ENCODE measurements at places on chromosomes 1 and 21.

DNA sequence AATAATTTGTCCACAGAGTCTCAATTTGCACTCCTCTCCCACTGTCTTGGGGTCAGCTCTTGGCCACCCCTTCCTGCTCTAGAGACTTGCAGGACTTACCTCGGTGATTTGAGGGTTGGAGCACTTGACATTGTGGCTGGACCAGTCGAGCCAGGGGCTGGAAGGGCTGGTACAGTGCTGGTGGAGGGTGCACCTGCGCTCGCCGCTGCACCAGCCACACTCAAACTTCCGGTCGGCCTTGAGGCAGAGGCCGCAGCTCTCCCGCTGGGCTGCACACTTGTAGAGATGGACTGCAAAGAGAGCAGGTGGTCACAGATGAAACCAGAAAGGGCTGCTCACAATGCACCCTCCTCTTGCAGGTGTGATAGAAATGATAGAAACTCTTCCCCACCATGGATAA, 165.0 kb downstream of the PLXNA2 start:
- no peak for DNase-seq

GRCh38 chr1:73033640-73034039, 751.3 kb upstream of the NEGR1 start:
- DNase-seq: no peak

- no peak for DNase-seq
Measured at GRCh38 chr21:42820616-42821465, 58.5 kb downstream of the WDR4 start.

DNA sequence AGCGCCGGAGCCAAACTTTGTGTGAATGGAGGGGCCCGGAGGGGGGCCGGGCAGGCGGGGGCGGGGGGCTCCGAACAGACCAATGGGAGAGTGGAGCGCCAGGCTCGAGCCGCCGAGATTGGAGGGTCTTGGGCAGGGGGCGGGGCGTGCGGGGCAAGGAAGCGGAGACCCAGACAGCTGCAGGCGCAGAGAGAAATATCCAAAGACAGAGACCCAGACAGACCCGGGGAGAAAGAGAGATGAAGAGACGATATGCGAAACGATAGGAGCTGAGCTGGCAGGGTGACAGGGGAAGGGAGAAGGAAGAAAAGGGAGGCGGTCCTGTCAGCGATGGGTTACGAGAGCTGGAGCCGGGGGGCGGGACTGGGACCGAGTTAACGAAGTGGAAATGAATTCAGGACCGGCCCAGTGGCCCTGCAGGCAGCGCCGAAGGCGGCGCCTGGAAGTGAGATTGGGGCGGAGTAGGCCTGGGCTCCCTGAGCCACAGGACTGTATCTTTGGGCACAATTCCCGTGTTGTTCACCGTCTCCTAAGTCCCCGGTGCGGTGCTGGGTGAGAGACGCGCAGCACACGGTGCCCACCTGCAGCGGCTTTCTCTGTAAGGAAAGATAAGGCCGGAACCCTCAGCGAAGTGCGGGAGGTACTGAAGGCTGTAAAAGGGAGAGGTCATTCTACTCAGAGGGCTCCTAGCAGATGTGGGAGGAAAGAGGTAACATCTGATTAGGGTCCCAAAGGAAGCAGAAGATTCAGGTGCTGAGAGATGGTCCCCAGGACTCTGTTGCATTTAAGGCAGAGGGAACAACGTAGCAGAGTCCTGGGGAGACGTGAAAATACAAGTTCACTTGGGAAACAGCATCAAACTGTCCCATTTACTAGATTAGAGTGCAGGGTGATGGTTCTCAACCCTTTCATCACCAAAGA, 543 bp upstream of the KCNJ10 start:
- peak; percentile 51 for DNase-seq

GRCh38 chr1:234230414-234230862, 142.8 kb upstream of the COA6 start:
- no peak for DNase-seq

- DNase-seq: peak; percentile 13
Measured at GRCh38 chr1:218346391-218347204, 1.5 kb downstream of the TGFB2 start.

GRCh38 chr1:217072926-217073325, 349.7 kb upstream of the ESRRG start:
- DNase-seq: no peak

- no peak for DNase-seq
Measured at GRCh38 chr1:113714606-113715269, 44.5 kb downstream of the PHTF1 start.

DNA sequence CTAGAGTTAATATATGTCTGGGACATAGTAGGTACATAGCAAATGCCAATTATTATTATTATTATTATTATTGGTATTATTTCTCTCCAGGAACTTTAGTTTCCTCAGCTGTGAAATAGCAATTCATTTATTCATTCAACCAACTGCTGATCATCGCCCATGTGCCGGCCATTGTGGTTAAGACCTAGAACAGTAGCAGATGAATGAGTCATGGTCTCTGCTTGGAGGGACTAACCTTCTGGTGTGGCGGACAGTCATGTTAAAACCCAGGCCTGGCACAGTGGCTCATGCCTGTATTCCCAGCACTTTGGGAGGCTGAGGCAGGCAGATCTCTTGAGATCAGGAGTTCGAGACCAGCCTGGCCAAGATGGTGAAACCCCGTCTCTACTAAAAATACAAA, 23.8 kb upstream of the LDLRAP1 start:
- DNase-seq: no peak

GRCh38 chr1:73821520-73821919, 376.5 kb downstream of the LRRIQ3 start:
- no peak for DNase-seq

GRCh38 chr1:46220808-46221207, 17.7 kb downstream of the LURAP1 start:
- no peak for DNase-seq

DNA sequence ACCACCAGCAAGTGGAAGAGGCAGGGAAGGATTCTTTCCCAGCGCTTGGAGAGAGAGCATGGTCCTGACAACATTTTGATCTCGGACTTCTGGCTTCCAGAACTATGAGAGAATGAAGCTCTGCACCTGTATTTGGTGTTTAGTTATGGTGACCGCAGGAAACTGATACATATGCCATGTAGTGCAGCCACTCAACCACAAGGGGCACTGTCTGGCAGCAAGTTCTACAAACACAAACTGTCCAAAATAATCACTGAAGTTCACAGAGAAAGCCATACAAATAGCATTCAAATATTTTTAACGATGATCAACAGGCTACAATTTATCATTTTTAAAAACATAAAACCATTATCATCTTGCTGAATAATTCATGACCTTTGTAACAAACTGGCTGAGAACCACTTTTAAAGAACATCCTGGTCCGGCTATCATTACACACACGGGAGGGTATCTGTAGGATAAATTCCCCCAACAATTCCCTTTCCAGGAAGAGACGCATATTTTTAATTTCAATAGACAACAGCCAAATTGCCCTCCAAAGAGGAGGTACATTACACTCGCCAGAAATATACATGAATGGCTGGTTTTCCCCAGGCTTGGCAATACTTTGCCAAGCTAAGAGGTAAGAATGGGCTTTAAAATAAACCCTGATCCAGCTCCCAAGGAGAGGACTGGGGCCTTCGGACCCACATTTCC, 9.2 kb upstream of the CBR3 start:
- DNase-seq: no peak

DNA sequence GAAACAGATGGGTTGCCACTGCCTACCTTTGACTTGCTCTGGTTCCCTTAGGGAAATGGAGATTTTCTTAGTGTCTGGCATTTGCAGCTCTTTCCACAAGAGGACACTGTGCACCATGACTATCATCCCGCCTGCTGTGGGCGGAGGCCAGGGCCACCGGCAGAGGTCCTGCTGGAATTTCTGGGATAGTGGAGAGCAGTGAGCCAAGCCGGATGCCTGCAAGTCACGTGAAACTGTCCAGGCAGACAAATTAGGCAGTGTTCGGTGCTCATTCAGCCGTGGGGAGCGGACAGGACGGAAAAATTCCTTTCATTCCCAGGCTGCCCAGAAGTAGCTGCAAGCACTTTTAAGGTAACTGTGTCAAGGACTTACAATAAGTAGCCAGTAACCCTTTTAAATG, 43.4 kb downstream of the IGSF5 start:
- DNase-seq: no peak

DNA sequence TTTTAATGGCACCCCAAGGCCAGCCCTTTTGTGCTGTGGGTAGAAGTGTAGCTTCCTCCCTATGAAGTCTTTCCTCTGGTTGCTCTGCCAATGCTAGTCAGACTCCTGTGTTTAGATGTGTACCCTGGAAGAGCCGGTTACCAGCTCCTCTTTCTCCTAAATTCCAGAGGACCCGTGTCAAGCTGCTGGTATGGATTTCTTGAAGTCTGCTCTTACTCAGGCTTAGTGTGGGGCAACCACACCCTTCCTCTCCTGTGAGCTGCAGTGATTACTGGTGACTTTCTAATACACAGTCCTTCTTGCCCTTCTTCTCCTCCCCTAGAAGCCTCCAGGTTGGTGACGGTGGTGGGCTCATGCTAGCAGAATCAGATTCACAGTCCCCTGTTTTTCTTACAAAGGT, 74.1 kb upstream of the AKT3 start:
- no peak for DNase-seq

- no peak for DNase-seq
Measured at GRCh38 chr21:21612466-21612865, 614.3 kb downstream of the NCAM2 start.

- no peak for DNase-seq
Measured at GRCh38 chr1:213457186-213457585, 406.1 kb downstream of the RPS6KC1 start.

GRCh38 chr1:196001188-196001587, 607.1 kb downstream of the KCNT2 start:
- no peak for DNase-seq

DNA sequence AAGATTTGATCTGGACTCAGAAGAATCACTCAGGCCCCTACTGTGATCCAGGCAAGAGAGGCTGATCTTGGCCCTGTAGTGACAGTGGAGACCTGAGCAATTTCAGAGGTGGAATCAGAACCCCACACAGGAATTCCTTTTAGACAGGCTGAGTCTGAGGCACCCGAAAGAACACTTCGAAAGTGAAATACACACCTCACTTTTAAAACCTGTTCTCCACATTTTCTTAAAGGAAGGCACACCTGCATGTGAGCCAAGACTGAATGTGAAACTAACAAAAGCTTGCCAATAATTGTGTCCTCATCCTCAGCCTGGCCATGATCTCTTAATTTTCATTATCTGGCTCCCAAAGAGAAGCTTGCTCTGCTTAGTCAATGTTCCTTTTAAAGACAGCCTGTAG, 32.2 kb downstream of the SIPA1L2 start:
- DNase-seq: no peak

DNA sequence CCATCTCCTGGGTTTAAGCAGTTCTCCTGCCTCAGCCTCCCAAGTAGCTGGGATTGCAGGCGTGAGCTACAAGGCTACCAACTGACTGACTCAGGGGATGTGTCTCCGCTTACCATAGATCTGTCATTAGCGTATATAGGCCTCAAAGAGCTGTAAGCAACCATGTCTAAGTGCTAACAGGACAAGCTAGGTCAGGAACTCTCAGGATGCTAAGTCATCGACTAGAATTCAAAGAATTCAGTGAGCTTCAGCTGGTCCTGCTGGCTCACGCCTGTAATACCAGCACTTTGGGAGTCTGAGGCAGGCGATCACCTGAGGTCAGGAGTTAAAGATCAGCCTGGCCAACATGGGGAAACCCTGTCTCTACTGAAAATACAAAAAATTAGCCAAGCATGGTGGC, 29.5 kb downstream of the CAPN2 start:
- no peak for DNase-seq

- DNase-seq: no peak
Measured at GRCh38 chr1:234775477-234776246, 165.7 kb upstream of the IRF2BP2 start.

- DNase-seq: no peak
Measured at GRCh38 chr1:64745986-64746940, 1.4 kb downstream of the RAVER2 start.

- no peak for DNase-seq
Measured at GRCh38 chr21:39564200-39564599, 48.5 kb upstream of the B3GALT5 start.

- no peak for DNase-seq
Measured at GRCh38 chr1:48341221-48341620, 118.7 kb downstream of the SLC5A9 start.

DNA sequence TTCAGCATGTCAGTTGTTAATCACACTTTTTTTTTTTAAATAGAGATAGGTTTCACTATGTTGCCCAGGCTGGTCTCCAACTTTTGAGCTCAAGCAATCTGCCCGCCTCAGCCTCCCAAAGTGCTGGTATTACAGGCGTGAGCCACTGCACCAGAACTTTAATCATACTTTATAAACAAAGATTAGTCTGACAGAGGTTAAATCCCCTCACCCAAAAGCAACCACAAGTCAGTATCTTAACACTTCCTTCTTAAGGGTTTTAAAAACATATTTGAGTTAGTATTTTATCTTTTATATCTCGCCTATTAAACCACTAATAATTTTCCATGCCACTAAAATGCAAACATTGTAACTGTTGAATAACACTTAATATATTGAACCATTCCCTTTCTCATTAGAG, 70.2 kb downstream of the COP1 start:
- no peak for DNase-seq

- no peak for DNase-seq
Measured at GRCh38 chr1:52546852-52547251, 6.0 kb downstream of the TUT4 start.

GRCh38 chr1:18569251-18569650, 61.4 kb upstream of the PAX7 start:
- no peak for DNase-seq

DNA sequence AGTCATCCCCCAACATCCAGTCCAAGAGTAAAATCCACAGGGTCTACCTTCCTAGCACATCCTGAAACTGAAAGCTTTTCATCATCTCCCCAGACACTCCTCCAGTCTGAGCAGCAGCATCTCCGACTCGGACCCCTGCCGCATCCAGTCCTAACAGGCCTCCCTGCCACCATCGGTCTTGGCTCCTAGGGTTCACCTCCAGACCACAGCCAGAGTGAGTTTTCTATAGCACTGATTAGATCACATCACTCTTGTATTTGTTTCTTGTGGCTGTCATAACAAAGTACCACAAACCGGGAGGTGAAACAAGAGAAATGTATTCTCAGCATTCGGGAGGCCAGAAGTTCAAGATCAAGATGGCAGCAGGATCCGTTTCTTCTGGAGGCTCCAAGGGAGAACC, 187.8 kb downstream of the TOMM20 start:
- no peak for DNase-seq

DNA sequence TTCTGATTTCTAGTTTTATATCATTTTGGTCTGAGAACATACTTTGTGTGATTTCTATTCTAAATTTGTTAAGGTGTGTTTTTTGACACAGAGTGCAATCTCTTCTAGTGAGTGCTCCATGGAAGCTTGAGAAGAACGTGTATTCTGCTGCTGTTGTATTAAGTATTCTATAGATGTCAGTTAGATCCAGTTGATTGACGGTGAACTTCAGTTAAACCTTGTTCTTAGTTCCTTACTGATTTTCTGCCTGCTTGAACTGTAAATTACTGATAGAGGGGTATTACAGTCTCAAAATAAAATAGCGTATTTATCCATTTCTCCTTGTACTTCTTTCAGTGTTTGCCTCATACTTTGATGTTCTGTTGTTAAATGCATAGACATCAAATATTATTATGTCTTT, 248.1 kb upstream of the GREM2 start:
- no peak for DNase-seq

GRCh38 chr1:110556471-110556807, 37.5 kb upstream of the KCNA10 start:
- DNase-seq: no peak

Data from memory B cell (primary cell).